ENCODE measurements at places on chromosomes 2 and 18.

GRCh38 chr2:27721884-27722485 lies 49.5 kb upstream of the MRPL33 start:
- DNase-seq, result no peak

DNA sequence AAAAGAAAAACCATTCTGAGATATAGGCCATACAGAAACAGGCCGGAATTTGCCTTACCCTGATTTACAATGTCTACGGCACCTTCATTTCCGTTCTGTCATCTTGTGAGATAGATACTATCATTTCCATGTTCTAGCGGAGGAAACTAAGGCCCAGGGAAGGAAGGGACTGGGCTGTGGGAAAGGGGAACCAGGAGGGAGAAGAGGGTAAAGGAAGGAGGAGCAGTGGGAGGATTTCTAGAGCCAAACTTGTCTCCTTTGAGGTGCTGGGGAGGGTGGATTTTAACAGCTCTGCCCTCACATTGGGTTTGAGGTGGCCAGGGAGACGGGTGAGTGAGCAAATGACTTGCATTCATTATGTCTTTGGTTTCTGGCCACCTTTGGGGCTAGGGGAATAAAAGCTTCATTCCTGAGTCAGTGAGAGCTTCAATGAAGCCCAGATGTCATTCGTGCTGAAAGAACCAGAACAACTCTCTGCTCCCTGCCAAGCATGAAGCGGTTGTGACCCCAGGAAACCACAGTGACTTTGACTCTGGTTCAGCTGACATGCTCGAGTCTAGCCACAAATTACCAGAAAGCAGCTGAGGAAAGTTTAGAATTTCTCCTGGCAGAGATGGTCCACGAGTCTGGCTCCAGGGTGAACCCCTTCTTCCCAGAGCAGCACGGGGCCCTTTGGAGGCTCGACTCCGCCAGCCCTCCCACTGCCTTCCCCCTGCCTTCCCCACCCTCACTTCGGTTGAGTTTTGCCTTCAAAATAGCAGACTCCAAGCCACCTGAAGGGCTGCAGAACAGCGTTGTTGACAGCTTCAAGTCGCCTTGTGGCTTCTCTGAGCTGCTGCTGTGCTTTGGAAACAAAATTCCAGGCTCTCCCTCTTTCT lies 3.8 kb downstream of the ACTG2 start:
- DNase-seq, result no peak

DNA sequence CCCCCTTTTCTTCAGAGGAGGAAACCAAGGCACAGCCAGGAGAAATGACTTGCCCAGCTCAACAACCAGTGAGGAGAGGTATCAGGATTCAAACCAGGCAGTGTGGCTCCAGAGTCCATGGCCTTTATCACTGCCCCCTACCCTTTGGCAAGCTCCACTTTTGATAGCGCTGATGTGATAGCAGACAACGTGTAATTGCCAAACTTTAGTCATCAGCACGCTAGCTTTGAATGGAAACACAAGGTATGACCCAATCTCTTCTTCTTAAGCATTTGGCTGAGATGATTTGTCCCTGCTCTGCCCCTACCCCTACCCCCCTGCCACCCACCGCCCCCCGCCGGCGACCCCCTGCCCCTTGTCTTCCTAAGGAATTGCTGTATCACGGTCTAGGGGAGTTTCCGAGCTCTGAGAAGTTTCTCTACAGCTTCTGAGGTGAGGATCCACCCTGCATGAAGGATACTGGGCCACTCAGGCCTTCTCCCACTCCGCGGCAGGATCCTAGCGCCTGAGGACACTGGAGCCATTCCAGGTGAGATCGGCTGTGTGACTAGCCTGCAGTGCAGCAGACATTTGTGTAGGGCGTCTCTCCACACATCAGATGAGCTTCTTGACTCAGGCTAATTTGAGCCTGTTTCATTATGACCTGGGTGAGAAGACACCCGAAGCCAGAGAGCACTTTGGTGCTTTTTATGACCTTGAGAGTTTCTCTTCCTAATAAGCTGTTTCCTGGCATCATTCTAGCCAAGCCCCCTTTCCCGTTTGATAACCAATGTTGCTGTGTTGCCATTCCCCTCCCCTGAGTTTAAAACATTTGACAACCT lies 75.1 kb upstream of the MAP4K4 start:
- DNase-seq, result peak; percentile 58

GRCh38 chr2:65574993-65575392 lies 142.6 kb upstream of the SPRED2 start:
- DNase-seq, result no peak

DNA sequence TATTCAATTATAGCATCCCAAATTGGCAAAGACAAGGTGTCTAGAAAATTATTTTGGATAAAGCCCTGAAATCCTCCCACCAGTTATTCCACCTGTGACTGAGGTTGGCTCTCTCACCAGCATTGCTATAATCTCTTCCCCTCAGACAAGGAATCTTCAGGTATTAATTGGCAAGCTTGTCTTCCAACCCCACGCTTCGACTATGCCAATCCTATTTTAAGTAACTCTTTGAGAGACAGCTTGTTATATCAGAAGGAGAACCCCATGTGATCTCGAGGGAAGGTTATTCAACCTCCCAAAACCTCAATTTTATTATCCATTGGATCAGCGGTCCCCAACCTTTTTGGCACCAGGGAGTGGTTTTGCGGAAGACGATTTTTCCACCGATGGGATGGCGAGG lies 54.5 kb upstream of the NEDD4L start:
- no peak for DNase-seq

- no peak for DNase-seq
These were observed 61.8 kb upstream of the LHCGR start for GRCh38 chr2:48817355-48817754.

DNA sequence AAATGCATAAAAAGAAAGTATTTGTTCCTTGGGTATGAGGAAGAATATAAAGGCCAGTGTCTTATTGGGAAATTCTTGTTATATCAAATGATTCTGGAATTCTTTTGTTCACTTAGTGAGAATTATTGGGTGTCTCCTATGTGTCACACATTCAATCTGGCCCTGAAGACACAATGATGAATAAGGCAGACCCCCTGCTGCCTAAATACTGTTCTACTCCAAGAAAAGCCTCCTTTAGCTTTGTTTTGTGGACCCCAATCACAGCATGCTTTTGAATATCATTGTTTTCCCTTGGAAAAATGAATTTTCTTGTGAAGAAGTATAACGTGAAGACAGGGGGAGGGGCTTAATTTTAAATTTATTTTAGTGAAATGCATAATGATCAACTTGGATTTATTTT lies 682.4 kb downstream of the LRRTM4 start:
- no peak for DNase-seq

DNA sequence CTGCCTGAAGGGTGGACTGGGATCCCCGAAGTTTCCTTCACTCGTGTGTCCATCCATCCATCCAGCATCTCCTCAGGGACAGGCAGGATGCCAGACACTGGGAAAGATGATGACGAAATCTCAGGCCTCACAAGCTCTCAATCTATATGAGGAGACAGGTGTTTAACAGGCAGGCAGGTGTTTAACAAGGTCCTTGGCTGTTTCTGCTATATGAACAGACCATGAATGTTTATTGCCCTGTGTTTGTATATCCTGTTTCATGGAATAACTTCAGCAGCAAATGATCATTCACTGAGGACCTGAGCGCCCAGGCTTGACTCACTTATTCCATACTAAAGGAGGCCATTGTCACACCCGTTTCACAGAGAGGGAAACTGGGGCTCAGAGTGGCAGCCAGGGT lies 685.8 kb upstream of the HS6ST1 start:
- DNase-seq, result no peak

- DNase-seq, result no peak
These were observed 104.8 kb downstream of the NOL10 start for GRCh38 chr2:10584843-10585475.

GRCh38 chr2:132782176-132782783 lies 112.3 kb upstream of the LYPD1 start:
- DNase-seq, result no peak

DNA sequence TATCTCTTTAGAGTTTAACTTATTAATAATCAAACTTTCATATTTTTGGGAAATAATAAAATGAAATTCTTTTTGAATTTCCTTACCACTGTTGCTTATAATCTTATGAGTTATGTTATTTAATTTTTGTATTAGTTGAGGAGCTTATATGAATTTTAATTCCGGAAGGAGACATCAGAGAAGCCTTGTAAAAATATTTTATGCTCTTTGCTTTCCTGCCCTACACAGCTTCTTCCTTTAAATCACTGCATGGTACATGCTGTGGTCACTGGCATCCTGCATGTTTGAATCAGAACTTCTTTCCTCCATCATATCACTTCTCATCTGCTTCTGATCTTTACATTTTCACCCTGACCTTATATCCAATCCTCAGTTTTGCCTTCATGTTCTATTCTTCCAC lies 266.7 kb upstream of the ZSWIM2 start:
- DNase-seq, result no peak

DNA sequence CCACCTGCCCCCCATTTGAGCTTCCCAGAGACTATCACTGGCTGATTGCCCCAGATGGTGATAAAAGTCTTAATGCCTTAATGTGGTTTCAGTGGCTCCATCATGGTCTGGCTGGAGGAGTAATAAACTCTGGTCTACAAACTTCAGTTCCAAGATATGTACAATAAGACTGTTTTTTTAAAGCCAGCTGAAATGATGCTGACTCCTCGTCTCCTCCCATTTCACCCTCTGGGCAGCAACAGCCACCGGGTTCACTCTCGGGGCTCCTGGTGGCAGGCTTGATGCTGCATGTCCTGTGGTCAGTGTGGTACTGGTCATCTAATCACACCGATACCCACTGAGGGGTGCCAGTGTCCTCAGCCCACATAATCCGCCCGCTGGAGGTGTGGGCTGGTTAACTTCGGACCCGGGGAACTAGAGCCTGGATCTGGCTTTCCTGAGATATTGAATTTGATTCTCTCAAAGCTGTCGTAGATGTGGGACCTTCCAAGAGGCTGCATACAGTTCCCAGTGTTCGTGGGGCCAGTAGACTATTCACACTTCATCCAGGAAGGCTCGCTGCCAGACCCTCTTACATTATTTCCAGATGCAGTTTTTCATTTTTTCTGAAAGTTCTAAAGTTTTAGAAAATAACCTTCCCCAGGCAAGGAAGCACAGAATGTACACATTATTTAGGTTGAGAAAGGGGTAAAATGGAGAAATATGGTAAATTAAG lies 95.3 kb downstream of the GALR1 start:
- DNase-seq, result no peak
